ENCODE measurements at places on chromosomes 7 and 10.

DNA sequence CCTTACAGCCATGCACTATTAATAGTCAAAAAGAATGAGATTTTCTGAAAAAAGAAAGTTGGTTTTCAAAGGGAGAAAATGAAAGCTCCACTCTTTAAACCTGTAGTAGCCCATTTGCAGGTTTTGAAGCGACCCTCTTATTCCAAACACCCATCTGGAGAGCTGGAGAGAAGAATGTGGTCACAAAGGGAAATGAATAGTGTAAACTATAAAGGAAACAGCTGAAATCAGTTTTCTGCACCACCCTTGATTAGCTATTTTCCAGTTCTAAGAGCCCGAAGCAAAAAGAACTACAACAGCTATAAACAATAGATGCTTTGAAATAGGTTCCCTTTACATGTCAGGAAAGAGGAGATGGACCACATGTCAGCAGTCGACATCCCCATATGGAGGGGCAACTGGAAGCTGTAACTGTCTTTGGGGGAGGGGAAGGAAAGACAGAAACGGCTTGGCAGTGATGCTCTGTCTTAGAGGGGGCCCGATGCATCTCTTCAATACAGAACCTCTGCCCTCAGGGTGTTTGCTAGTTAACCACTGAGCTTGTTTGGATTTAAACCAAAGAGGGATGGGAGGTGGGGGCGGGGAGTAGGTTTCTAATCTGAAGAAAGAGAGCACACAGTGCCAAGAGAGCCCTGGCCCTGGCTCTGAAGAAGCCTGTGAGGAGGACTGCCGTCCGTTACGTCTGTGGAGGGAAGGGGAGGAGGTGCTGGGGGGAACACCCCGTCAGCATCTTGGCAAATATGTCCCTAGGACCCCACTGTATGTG lies 55.3 kb downstream of the CPVL start:
- DNase-seq = no peak

- no peak for DNase-seq
Measured at GRCh38 chr7:25926009-25926408, 226.0 kb upstream of the NFE2L3 start.

GRCh38 chr7:124276005-124276622 lies 243.2 kb upstream of the TMEM229A start:
- no peak for DNase-seq

DNA sequence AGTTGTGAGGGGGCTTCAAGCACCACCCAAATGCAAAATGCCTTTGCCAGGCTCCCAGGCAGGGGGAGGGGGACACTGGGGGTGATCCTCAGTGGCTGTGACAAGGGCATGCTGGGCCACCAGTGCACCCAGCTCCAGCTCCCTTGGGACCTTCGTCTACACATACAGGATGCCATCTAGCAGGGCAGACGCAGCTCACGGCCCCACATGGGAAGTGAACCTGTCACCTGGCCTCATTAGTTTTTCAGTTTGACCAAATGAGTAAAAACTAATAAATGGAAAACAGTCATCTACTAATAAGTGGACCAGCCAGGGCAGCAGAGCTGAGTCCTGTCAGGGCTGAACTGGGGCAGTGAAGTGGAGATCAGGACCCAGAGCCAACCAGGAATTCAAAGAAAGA lies 50.2 kb downstream of the TLL2 start:
- DNase-seq = no peak

- no peak for DNase-seq
Measured at GRCh38 chr7:98459529-98459928, 58.6 kb upstream of the BAIAP2L1 start.

DNA sequence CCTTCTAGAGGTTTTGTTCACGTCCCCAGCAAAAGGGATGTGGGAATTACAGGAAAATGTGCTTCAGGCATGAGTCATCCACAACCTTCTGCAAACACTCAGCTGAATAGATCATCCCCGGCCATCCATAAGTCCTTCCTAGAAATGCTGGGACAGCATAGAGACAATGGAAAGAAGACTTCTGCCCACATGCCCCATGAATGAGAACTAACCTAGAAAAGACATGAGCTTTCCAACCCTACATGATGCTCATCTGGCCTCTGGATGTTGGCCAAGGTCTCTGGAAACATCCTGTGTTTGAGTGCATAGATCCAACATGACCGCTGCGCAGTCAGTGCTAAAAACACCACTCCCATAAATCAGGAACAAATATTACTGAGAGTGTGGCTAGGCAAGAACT lies 277.5 kb downstream of the PLXNA4 start:
- DNase-seq = no peak

DNA sequence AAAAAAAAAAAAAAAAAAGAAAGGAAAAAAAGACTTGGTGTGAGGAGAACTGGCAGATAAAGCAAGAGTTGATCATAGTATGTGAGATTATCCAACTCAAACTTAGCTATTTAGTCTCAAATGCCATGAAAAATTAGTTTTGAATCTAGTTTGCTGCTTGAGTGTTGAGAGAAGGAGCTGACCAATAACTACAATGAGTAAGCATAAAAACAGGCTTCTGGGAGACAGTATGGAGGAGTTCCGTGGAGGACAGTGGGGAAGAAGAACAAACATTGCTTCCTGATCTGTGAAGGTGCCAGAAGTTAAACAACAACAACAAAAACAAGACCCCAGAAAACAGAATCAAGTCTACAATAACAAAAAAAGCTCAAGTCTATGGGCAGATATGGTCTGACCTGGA lies 317.1 kb upstream of the POT1 start:
- no peak for DNase-seq

- no peak for DNase-seq
Measured at GRCh38 chr7:140310337-140311002, 87.9 kb downstream of the SLC37A3 start.

GRCh38 chr10:34524369-34525091 lies 290.6 kb downstream of the PARD3 start:
- DNase-seq = no peak

- no peak for DNase-seq
Measured at GRCh38 chr10:124739119-124739921, 4.9 kb downstream of the FAM53B start.

DNA sequence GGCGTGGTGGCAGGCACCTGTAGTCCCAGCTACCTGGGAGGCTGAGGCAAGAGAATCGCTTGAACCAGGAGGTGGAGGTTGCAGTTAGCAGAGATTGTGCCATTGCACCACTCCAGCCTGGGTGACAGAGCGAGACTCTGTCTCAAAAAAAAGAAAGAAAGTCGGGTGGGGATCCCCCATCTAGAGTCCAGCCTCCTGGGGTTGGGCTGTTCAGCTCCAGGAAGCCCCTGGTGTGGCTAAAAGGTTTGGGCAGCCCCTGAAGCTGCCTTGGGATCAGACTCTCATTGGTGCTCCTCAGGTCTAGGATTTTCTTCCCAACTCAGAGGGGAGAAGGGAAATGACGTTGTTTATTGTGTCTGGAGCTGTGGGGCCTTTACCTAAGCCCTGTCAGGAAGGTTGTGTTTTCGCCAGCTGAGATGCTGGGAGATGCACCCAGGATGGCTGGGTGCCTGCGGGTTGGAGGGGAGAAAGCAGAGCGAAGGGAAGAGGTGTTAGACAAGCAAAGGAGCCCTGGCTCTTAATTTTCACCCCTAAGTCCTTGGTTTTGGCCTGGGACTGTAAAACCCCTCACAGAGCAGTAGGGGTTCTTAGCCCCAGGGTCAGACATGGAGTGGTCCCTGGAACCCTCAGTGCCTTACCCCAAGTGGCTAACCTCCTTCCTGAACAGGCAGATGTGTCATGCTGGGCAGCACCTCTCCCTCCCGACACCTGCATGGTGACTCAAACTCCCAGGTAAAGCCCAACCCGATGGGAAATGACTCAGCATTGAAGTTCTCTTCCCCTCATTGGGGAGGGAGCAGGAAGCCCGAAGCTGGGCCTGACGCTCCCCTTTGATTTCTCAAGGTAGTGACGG lies 21.1 kb downstream of the PLAU start:
- no peak for DNase-seq

- no peak for DNase-seq
Measured at GRCh38 chr10:69801434-69802315, at the start of gene COL13A1. TSS of gene COL13A1 (plus strand) at chr10:69801906. CDS start at chr10:69802424, 518 bp downstream.

- no peak for DNase-seq
Measured at GRCh38 chr10:122053314-122053713, 64.4 kb downstream of the TACC2 start.

- no peak for DNase-seq
Measured at GRCh38 chr10:120543291-120543690, 86.3 kb downstream of the PLPP4 start.

- DNase-seq = no peak
Measured at GRCh38 chr7:108037741-108038140, 34.8 kb upstream of the LAMB1 start.

GRCh38 chr10:112583236-112583939 lies 136.4 kb downstream of the VTI1A start:
- DNase-seq = no peak

GRCh38 chr10:110576220-110576619 lies 8.7 kb downstream of the SMC3 start:
- no peak for DNase-seq

GRCh38 chr7:150402671-150403321 lies 23.7 kb downstream of the ZNF775 start:
- no peak for DNase-seq

GRCh38 chr10:126689461-126689994 lies 19.0 kb upstream of the C10orf90 start:
- no peak for DNase-seq

DNA sequence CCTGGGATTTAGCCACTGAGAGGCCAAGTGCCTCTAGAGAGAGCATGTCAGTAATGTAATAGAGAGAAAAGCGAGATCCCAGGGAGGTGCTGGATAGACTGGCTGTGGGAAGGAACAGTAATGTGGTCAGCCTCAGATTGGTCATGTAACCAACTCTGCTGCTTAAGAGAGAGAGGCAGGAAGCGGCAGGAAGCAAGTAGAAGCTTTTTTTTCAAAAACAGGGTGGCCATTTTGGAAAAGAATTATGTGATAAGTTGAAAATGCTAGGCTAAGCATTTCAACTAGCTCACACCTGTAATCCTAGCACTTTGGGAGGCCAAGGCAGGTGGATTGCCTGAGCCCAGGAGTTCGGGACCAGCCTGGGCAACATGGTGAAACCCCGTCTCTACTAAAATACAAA lies 3.7 kb upstream of the PCOLCE start:
- no peak for DNase-seq

DNA sequence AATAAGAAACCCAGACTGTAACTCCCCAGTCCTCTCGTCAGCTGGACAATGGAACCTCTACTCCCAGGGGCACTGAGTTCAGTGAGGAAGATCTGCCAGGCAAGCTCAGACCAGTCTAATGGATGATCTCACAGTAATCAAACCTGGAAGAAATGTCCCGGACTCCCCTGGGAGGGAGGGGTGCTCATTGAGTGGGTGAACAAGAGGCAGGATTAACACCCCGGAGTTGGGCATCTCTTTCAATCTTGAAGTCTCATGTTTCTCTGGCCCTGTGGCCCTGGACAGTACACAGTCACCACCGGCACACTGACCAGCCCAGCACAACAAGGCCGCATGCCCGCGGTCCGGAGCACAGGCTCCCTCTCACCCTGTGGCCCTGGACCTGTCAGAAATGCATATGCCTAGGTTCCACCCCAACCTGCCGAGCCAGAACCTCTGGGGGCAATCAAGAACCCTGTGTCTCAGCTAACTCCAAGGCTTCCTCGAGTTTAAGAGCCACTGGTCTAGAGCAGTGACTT lies 27.8 kb downstream of the CXCL12 start:
- no peak for DNase-seq

DNA sequence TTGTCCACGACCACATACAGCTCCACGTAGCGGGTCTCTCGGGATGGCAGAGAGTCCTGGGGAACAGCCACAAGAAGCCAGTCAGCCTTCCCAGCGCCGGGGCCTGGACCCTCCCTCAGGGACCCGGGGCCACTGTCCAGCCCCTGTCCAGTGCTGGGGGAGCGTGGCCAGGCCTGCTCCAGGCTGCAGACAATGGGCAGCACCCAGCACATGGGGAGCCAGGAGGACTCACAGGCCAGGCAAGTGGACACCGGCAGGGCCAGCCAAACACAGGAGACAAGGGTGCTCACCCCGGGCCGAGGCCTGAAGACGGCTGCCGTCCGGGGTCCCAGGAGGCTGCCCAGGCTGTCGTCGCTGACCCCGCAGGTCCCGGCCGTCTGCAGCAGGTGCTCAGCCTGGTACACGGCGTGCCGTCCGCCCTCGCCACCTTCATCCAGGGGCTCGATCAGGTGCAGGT lies 3.7 kb downstream of the ADAM8 start:
- no peak for DNase-seq

GRCh38 chr7:149633976-149634945 lies 136.7 kb upstream of the ZNF746 start:
- no peak for DNase-seq

GRCh38 chr7:157903710-157904109 lies 566.9 kb downstream of the DNAJB6 start:
- no peak for DNase-seq

GRCh38 chr10:29620112-29620690 lies 14.6 kb downstream of the SVIL start:
- DNase-seq = no peak

- no peak for DNase-seq
Measured at GRCh38 chr7:134276951-134277350, 39.8 kb downstream of the SLC35B4 start.

DNA sequence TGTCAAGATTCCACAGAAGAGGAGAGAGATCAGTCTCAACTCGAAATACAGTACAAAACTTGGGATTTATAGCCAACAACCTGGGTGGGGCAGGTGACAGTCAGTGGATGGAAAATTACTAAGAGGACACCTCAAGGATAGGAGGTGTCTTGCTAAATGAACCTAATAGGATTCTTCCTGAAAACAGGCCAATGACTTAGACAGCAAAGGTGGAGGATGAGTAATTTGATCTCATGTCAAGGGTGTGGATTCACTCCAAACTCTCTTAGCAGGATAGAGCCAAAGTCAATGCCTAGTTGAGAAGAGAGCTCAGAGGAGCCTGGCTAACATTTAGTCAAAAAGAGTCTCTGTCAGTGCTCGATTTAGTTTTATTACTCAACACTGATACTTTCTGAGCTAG lies 106.7 kb upstream of the INSYN2A start:
- no peak for DNase-seq

DNA sequence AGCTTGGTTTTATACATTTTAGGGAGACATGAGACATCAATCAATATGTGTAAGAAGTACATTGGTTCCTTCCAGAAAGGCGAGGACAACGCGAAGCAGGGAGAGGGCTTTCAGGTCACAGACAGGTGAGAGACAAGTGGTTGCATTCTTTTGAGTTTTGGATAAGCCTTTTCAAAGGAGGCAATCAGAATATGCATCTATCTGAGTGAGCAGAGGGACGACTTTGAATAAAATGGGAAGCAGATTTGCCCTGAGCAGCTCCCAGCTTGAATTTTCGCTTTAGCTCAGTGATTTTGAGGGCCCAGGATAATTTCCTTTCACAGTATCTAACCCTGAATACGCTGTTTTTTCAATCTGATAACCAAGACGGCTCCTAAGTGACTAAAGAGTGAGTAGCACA lies 82.5 kb upstream of the MYO3A start:
- no peak for DNase-seq

DNA sequence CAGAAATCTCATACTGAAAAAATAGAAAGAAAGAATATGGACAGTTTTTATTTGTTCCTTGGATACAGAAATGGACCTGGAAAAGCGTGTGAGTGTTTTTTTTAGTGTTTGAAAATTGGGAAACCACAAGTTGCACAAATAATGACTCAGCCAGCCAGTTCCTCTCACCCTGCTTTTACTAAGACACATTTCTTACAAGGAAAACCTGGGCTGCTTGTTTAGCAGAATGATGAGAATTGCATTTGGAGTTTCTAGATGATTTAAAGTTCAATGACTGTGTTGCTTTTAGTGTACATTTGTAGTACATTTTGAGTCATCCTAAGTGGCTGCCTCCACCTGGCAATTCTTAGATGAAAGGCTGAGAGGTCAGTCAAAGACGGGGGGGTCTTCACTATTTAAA lies 218.7 kb downstream of the ABCA13 start:
- DNase-seq = no peak

- peak; percentile 44 for DNase-seq
Measured at GRCh38 chr7:23469961-23470250, 385 bp downstream of the IGF2BP3 start.

All from stimulated activated naive CD4-positive, alpha-beta T cell (primary cell).